A549 treated with AZD2906 at 1 μM for 4 hours (cell line): ENCODE measurements at places on chromosomes 7 and 10. TPM values are rescaled to one million over a fixed set of nuclear protein-coding genes. Genes with fewer than 3 reads are reported as not detected.

The INTS1 gene
- 43.9 to 56.5 TPM (median 51.4 TPM) in 5 replicates for total RNA-seq

The ITIH5 gene
- 0.05 to 0.09 TPM (median 0.06 TPM) in 5 replicates for total RNA-seq

The SUMF2 gene
- 108 to 125 TPM (median 109 TPM) in 5 replicates for total RNA-seq

The CPA1 gene
- not detected in 5 replicates for total RNA-seq

The NMT2 gene
- total RNA-seq = 20.6 to 24.5 TPM (median 21.0 TPM) in 5 replicates

The RARRES2 gene
- not detected in 5 replicates for total RNA-seq

The AIFM2 gene
- total RNA-seq = 28.4 to 36.8 TPM (median 34.3 TPM) in 5 replicates

The COL1A2 gene
- total RNA-seq = 0.08 to 0.10 TPM in 2 of 5 replicates, not detected in the others

The UPK3B gene
- 11.5 to 19.9 TPM (median 17.5 TPM) in 5 replicates for total RNA-seq

The HOXA4 gene
- 1.6 to 1.9 TPM (median 1.8 TPM) in 5 replicates for total RNA-seq

The LUC7L2 gene
- 36.4 to 40.0 TPM (median 38.8 TPM) in 5 replicates for total RNA-seq

The SYT15 gene
- total RNA-seq = 1.9 to 3.0 TPM (median 2.1 TPM) in 5 replicates

The RSPH10B2 gene
- 0.06 to 0.08 TPM (median 0.07 TPM) in 3 of 5 replicates, not detected in the others for total RNA-seq

The GTPBP10 gene
- total RNA-seq = 25.1 to 29.7 TPM (median 27.3 TPM) in 5 replicates

The ABCB1 gene
- total RNA-seq = 0.08 to 0.22 TPM (median 0.15 TPM) in 4 of 5 replicates, not detected in the other

The ZNF92 gene
- 4.2 to 6.1 TPM (median 4.6 TPM) in 5 replicates for total RNA-seq

The SRGN gene
- 93.8 to 136 TPM (median 99.6 TPM) in 5 replicates for total RNA-seq

The ADRA2A gene
- total RNA-seq = 0.12 to 0.20 TPM (median 0.18 TPM) in 5 replicates

The PAOX gene
- 1.5 to 2.4 TPM (median 2.0 TPM) in 5 replicates for total RNA-seq

The SKAP2 gene
- total RNA-seq = 13.4 to 17.0 TPM (median 14.9 TPM) in 5 replicates

The PRKG1 gene
- 0.01 to 0.02 TPM (median 0.01 TPM) in 3 of 5 replicates, not detected in the others for total RNA-seq

The TRIM8 gene
- total RNA-seq = 38.1 to 50.4 TPM (median 47.9 TPM) in 5 replicates

The PRPS1L1 gene
- not detected in 5 replicates for total RNA-seq

The PDE6C gene
- not detected in 5 replicates for total RNA-seq

The C7orf33 gene
- not detected in 5 replicates for total RNA-seq

The TEX36 gene
- not detected in 5 replicates for total RNA-seq

The COL28A1 gene
- total RNA-seq = 0.42 to 1.1 TPM (median 0.57 TPM) in 5 replicates

The LRRC72 gene
- not detected in 5 replicates for total RNA-seq

The NEUROD6 gene
- not detected in 5 replicates for total RNA-seq

The OR9A2 gene
- not detected in 5 replicates for total RNA-seq

The C1QL3 gene
- 0.02 TPM in 1 of 5 replicates, not detected in the others for total RNA-seq

The IFIT1 gene
- total RNA-seq = 3.4 to 5.4 TPM (median 3.9 TPM) in 5 replicates

The PRKCQ gene
- total RNA-seq = 3.3 to 4.5 TPM (median 3.8 TPM) in 5 replicates

The ANKRD30A gene
- total RNA-seq = 0.49 to 0.92 TPM (median 0.66 TPM) in 5 replicates

The CALCR gene
- total RNA-seq = 0.06 TPM in 1 of 5 replicates, not detected in the others

The NUTM2E gene
- total RNA-seq = 0.34 to 0.51 TPM (median 0.43 TPM) in 5 replicates

The IKZF1 gene
- total RNA-seq = 0.06 TPM in 1 of 5 replicates, not detected in the others

The SPDYE2 gene
- total RNA-seq = not detected in 5 replicates

The ACBD5 gene
- total RNA-seq = 21.4 to 32.2 TPM (median 24.3 TPM) in 5 replicates

The ADAM8 gene
- 2.2 to 4.2 TPM (median 2.9 TPM) in 5 replicates for total RNA-seq

The HMX2 gene
- 0.07 to 0.17 TPM (median 0.08 TPM) in 3 of 5 replicates, not detected in the others for total RNA-seq

The GPR26 gene
- not detected in 5 replicates for total RNA-seq

The PRRT4 gene
- total RNA-seq = 0.20 to 0.54 TPM (median 0.25 TPM) in 5 replicates

The WASHC2A gene
- total RNA-seq = 10.9 to 14.9 TPM (median 11.3 TPM) in 5 replicates

The ZNF37A gene
- total RNA-seq = 4.2 to 6.1 TPM (median 4.9 TPM) in 5 replicates

The IGF2BP3 gene
- total RNA-seq = 24.0 to 37.3 TPM (median 29.7 TPM) in 5 replicates

The LLCFC1 gene
- not detected in 5 replicates for total RNA-seq

The CHST12 gene
- 7.5 to 15.6 TPM (median 12.3 TPM) in 5 replicates for total RNA-seq

The PVRIG gene
- total RNA-seq = 0.05 TPM in 1 of 5 replicates, not detected in the others
